ENCODE measurements at places on chromosomes 16 and 17.

GRCh38 chr16:29007730-29008593 is 23.1 kb downstream of the LAT start:
- DNase-seq: peak; percentile 65

DNA sequence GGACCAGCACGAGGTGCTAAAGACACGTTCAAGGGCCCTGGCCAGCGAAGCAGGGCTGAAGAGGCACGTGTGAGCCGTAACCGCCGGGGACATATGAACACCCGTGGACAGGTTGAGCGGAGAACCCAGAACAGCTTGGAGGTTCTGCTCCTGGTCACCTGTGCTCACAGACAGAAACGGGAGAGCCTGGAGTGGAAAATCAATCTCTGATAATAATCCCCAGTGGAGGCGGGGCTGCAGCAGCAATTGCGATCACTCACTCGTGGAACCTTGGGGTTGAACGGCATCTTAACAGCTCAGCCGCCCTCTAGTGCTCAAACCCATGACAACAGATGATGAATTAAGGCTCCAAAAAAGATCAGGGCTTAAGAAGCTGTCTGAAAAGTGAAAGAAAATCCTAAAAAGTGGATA is 25.6 kb downstream of the WIPI1 start:
- peak; percentile 24 for DNase-seq

DNA sequence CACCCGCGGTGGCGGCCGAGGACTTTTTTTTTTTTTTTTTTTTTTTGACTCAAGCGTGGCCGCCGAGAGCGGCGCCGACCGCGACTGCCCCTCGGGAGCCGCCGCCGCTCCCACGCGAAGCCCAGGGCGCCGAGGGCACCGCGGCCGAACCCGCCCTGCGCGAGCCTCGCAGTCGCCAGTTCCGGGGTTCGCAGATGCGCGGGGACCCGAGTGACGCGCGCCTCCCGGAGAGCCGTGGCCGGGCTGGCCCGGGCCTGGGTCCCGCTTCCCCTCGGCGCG is 1.1 kb downstream of the METRNL start:
- no peak for DNase-seq

DNA sequence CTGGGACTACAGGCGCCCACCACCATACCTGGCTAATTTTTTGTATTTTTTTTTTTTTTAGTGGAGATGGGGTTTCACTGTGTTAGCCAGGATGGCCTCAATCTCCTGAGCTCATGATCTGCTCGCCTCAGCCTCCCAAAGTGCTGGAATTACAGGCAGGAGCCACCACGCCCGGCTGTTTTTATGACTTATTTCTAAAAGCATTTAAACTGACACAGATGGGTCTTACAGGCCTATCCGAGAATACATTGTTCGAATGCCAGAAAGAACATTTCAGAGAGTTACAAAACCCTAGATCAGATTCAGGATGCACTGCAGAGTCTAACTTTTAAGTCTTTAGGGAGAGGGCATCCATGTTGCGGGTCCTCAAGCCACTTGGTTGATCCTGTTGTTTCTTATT is 234.7 kb upstream of the MAF start:
- DNase-seq: no peak

GRCh38 chr17:46831573-46832330 is 13.3 kb upstream of the WNT3 start:
- DNase-seq: no peak

- no peak for DNase-seq
Measured at GRCh38 chr17:73284906-73285602, 23.4 kb upstream of the CPSF4L start.

GRCh38 chr16:7086822-7087616 is 245.6 kb upstream of the RBFOX1 start:
- DNase-seq: no peak
